Activated CD4-positive, alpha-beta T cell treated with anti-CD3 and anti-CD28 coated beads for 4 hours (primary cell): ENCODE measurements at places on chromosomes 11 and 22.
A peak's percentile ranks its signal among the peaks of the same experiment; 100 is the strongest.

DNA sequence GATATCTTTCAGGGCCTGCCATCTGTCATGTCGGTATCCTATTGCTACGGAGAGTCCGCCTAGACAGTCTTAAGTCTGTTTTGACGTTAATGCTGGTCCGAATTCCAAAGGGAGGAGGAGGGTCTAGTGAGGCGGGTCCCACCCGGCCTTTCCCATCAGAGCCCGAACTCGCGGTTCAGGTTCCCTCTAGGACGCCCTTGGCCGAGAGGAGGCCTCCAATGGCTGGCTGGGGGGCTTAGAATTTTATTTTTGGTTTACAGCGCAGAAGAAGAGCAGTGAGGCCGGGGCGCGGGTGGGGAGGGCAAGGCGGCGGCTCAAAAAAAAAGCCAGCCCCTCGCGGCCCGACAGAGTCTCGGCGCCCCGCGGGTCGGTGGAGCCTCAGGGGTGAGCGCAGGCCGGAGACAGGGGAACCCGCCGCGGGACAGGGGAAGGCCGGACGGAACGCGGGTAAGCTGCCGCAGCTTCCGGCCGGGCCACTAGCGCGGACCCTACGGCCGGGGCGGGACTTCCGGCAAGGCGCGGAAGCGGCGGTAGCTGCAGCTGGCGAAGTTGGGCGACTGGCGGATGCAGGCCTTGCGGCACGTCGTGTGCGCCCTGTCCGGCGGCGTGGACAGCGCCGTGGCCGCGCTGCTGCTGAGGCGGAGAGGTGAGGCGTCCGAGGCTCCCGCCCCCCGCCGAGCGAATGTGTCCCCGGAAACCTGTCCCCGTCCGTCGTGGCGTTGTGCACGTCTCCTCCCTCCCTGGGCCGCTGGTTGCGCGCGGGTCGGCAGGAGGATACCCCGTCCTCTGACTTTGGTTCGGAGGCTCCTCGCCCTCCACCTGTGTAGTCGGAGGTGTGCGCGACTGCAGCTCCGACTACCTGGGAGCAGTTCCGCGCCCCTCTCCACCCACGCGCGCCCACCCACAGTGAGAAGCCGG is at the start of gene TRMU:
TRMU (plus strand) TSS at position 514 of the 918 bp plus-strand sequence; CDS start at position 565, 51 bp downstream.
- DNase-seq, result peak; percentile 67

- no peak for DNase-seq
Observed at GRCh38 chr11:132941024-132941646, 591.2 kb downstream of the OPCML start.

DNA sequence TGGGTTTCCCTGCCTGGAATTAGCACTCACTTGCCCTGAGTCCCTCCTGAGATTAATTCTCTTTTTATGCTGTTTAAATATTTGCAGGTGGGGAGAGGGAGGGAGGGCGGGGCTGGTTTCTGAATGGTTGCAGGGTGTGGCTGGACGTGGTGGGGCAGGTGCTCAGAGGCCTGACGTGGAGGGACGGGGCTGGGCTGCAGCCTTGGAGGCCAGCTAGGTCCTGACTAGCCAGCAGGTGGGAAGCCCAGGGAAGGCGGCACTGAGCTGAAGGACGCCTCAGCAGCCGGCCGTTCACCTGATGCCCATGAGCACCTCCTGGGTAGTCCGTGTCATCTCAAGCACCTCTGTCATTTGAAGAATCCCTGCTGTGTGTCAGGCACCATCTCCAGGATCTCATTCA is 21.3 kb downstream of the SGSM1 start:
- no peak for DNase-seq

DNA sequence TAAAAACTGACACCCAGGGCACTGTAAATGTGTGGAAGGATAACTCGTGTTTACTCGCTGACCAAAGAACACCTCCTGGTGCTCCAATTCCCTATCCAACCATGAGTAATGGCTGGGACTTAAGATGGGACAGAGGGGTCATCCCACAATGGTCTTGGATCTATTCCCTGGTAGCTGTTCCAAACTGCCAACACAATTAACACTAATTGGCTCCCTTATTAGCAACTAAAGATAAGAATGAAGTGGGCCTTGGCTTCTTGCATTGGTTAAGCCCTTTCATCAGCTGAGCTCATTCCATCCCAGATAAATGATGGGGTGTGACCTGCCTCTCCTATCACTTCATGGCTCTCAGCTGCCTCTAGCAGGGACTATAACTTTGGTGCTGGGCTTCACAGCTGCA is 1.5 kb upstream of the SIK3 start:
- no peak for DNase-seq

GRCh38 chr11:12359761-12360160 is 17.6 kb upstream of the PARVA start:
- DNase-seq, result no peak
